GM23248 (cell line): ENCODE measurements at places on chromosomes 12 and 14. TPM values are rescaled to one million over a fixed set of nuclear protein-coding genes. Genes with fewer than 3 reads are reported as not detected.

GRCh38 chr14:84074626-84075025 lies 1455.3 kb upstream of the FLRT2 start:
- H3K36me3 ChIP-seq = no peaks in the 10 kb centered on the region
- no peak overlapping the region for H3K4me3 ChIP-seq
- DNase-seq = no peak
- H3K27me3 ChIP-seq = no peaks in the 10 kb centered on the region

The FOXG1 gene
- not detected in 2 replicates for total RNA-seq

- no peaks in the 10 kb centered on the region for H3K36me3 ChIP-seq
- peaks cover 12% of the 10 kb centered on the region for H3K4me1 ChIP-seq
- no peak for DNase-seq
- H3K27ac ChIP-seq = no peak overlapping the region
These were observed 25.3 kb downstream of the PHLDA1 start for GRCh38 chr12:76006028-76006925.

- H3K27ac ChIP-seq = no peak overlapping the region
- no peaks in the 10 kb centered on the region for H3K4me1 ChIP-seq
- no peaks in the 10 kb centered on the region for H3K27me3 ChIP-seq
- no peak for DNase-seq
These were observed 28.3 kb downstream of the DYNC1H1 start for GRCh38 chr14:101992708-101993107.

- 0 out of 2 replicates have a peak overlapping the region, but pooled peaks have one; percentile 7 for H3K4me3 ChIP-seq
- H3K36me3 ChIP-seq = no peaks in the 10 kb centered on the region
- H3K27ac ChIP-seq = no peak overlapping the region
- peak; percentile 54 for DNase-seq
- H3K4me1 ChIP-seq = 0 out of 2 replicates have a peak, but pooled peaks cover 5% of the 10 kb centered on the region
These were observed 15.9 kb downstream of the COL2A1 start for GRCh38 chr12:47988073-47989022.

DNA sequence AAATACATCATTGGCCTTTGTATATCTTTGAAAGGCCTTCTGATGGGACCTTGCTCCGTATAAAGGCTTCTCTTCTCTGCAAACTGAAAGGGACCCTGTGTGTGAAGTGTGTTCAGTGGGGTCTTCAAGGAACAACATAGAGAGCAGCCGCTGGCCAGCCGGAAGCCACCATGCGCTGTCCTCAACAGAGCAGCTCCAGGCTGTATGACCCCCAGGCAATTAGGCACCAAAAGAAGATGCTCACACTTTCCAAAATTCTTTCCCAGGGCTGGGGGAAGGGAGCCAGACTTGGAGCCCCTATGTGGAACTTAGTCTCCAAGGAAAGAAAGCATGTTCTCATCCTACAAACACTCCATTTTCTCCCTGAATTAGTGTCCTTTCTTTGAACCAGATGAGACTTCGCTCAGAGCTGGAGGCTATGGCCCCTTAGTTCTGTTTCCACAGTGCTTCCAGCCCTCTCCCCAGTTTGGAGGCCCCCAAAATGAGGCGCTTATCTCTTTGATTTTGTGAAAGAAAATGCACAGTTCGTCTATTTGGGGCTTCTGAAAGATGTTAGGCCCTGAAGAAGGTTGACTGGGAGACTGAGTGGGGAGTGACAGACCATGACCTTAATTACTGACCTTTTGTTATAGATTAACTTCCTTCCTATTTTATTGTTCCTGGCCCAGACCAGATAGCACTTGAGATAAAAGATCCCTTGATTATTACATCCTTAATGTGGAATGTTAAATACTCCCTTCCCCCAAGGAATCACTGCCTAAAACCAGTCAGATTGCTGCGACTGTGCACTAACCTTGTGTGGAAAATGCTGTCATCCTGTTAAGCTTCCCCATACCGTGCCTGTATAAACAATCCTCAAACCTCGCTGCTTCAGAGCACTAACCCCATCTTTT lies 128.3 kb upstream of the FGD4 start:
- DNase-seq = peak; percentile 41
- peaks cover 3% of the 10 kb centered on the region; the same call in 1 of the 2 replicates for H3K4me1 ChIP-seq
- no peaks in the 10 kb centered on the region for H3K36me3 ChIP-seq
- no peak overlapping the region for H3K27ac ChIP-seq

The KRT71 gene
- not detected in 2 replicates for total RNA-seq

DNA sequence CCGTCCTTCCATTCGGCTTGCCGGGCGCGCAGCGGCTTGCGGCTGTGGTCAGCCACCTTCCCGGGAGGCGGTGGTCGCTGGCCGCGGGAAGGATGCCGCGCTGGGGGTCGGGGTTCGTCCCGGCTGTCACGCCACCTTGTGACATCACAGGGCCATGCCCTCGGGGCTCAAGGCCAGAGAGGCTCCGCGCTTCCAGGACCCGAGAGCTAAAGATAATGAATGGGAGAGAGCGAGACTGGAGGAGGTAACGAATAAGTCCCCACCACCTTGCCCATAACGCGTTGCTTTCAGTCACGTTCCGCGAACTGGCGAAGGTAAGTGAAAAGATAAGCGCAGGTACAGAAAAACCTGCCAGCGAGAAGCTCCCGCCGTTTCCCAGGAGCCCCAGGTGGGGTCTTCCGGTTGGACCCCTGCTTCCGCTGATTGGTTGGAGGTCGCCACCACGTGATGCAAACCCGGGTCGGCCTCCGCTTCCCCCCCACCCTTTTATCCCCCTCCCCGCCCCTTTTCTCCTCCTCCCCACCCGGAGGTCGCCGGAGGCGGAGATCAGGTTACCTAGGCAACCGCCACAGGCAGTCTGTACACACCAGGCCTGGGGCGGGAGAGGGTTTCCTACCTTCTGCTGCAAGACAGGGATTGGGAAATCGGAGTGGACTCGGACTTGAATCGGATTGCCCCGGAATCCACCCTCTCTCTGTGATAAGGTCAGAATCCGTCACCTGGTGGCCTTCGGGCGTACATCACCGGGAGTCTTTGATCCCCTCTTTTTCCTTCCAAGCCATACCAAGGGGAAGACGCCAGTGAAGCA lies at the start of gene LRRC9:
Gene LRRC9 (plus strand): TSS at position 575 of the 808 bp plus-strand sequence.
- peaks cover 4% of the 10 kb centered on the region; the same call in 1 of the 2 replicates for H3K4me1 ChIP-seq
- H3K27me3 ChIP-seq = peaks cover 36% of the 10 kb centered on the region
- H3K36me3 ChIP-seq = no peaks in the 10 kb centered on the region
- H3K4me3 ChIP-seq = peak within 1 kb of the TSS; percentile 51
- H3K27ac ChIP-seq = no peak within 1 kb of the TSS

- H3K27ac ChIP-seq = peak overlapping the region; percentile 90
- peaks cover 32% of the 10 kb centered on the region for H3K4me1 ChIP-seq
- peak overlapping the region; percentile 95 for H3K4me3 ChIP-seq
- no peaks in the 10 kb centered on the region for H3K27me3 ChIP-seq
These were observed 3.4 kb downstream of the NACA start for GRCh38 chr12:56721721-56722120.

The IL22 gene
- total RNA-seq = not detected in 2 replicates

DNA sequence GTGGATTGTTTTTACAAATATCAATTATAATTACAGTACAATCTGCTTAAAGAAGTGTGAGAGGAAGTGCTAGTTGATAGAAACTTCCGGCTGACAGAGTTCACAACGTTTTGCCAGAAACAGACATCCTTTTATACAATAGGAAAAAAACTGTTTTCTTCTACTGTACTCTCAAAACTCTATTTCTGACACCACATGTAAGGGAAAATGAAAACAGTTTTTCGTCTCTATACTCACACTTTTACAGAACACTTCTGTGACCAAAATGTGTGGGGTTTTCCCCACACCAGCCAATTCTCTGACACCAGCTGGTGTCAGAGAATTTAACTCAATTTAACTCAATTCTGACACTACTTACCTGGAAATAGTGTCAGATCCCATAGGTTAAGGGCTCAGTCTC lies 24.2 kb upstream of the HIF1A start:
- DNase-seq = no peak
- no peak overlapping the region for H3K27ac ChIP-seq
- no peaks in the 10 kb centered on the region for H3K27me3 ChIP-seq
- H3K4me3 ChIP-seq = no peak overlapping the region

- H3K27me3 ChIP-seq = no peaks in the 10 kb centered on the region
- no peak overlapping the region for H3K27ac ChIP-seq
- H3K4me1 ChIP-seq = no peaks in the 10 kb centered on the region
- H3K36me3 ChIP-seq = no peaks in the 10 kb centered on the region
- no peak for DNase-seq
These were observed 99.6 kb downstream of the APAF1 start for GRCh38 chr12:98744680-98745079.

GRCh38 chr14:73712540-73713180 lies 1.5 kb downstream of the PNMA1 start:
- peak overlapping the region; percentile 98 for H3K4me3 ChIP-seq
- H3K27ac ChIP-seq = peak overlapping the region; percentile 89
- H3K36me3 ChIP-seq = peaks cover 12% of the 10 kb centered on the region
- H3K27me3 ChIP-seq = no peaks in the 10 kb centered on the region
- DNase-seq = peak; percentile 51

GRCh38 chr14:72387726-72388125 lies 455.5 kb downstream of the RGS6 start:
- no peak for DNase-seq
- H3K4me1 ChIP-seq = no peaks in the 10 kb centered on the region
- no peaks in the 10 kb centered on the region for H3K36me3 ChIP-seq
- 0 out of 2 replicates have a peak, but pooled peaks cover 9% of the 10 kb centered on the region for H3K27me3 ChIP-seq
- no peak overlapping the region for H3K4me3 ChIP-seq

GRCh38 chr14:98962118-98962517 lies 309.9 kb downstream of the BCL11B start:
- no peaks in the 10 kb centered on the region for H3K36me3 ChIP-seq
- DNase-seq = no peak
- H3K4me3 ChIP-seq = no peak overlapping the region
- no peak overlapping the region for H3K27ac ChIP-seq
- H3K27me3 ChIP-seq = no peaks in the 10 kb centered on the region
- H3K4me1 ChIP-seq = peaks cover 3% of the 10 kb centered on the region; the same call in 1 of the 2 replicates

The KRT81 gene
- 0.11 TPM in 1 of 2 replicates, not detected in the other for total RNA-seq

- H3K4me1 ChIP-seq = peaks cover 19% of the 10 kb centered on the region
- H3K27me3 ChIP-seq = peaks cover 40% of the 10 kb centered on the region
- H3K36me3 ChIP-seq = no peaks in the 10 kb centered on the region
- H3K4me3 ChIP-seq = peak overlapping the region; percentile 56
- peak; percentile 67 for DNase-seq
These were observed 174.1 kb upstream of the RTL1 start for GRCh38 chr14:101077481-101078074.

DNA sequence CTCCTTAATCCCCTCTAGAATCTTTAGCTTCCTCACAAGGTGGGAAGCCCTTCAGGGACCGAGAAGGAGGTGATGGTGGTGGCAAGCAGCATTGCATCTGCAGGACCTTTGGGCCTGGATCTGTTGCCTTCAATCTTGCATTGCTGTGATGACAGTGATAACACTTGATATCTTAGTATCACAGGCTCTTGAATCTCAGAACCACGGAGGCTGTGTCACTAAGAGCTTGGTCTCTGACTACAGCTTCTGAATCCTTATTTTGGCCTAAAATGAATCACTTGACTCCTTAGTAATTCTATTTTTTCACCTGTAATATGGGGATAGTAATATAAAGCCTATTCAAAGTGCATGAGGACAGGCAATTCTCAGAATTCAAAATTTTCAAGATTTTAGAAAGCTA lies 8.9 kb upstream of the AMN1 start:
- H3K27me3 ChIP-seq = no peaks in the 10 kb centered on the region
- DNase-seq = no peak
- H3K4me1 ChIP-seq = peaks cover 12% of the 10 kb centered on the region
- no peak overlapping the region for H3K4me3 ChIP-seq
- no peaks in the 10 kb centered on the region for H3K36me3 ChIP-seq

The MAP1LC3B2 gene
- total RNA-seq = 0.32 and 0.63 TPM in 2 replicates

The MYBPC1 gene
- total RNA-seq = not detected in 2 replicates

DNA sequence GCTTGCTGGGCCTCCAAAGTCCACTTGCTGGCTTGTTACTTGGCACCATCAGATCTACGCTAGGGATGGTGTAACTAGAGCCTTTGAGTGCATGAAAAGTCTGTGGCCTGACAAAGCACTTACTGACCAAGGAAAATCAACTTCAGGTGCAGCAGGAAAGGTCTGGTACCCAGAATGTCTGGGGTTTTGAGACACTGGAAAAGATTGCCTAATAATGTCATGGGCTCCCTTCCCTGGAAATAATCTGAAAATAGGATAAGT lies 106.7 kb downstream of the ZFP36L1 start:
- no peaks in the 10 kb centered on the region for H3K36me3 ChIP-seq
- no peak for DNase-seq
- peak overlapping the region; percentile 83 for H3K27ac ChIP-seq
- no peak overlapping the region for H3K4me3 ChIP-seq

GRCh38 chr12:64070454-64070853 lies 151.6 kb downstream of the KICS2 start:
- H3K27ac ChIP-seq = no peak overlapping the region
- peaks cover 48% of the 10 kb centered on the region for H3K36me3 ChIP-seq
- peaks cover 16% of the 10 kb centered on the region for H3K4me1 ChIP-seq

DNA sequence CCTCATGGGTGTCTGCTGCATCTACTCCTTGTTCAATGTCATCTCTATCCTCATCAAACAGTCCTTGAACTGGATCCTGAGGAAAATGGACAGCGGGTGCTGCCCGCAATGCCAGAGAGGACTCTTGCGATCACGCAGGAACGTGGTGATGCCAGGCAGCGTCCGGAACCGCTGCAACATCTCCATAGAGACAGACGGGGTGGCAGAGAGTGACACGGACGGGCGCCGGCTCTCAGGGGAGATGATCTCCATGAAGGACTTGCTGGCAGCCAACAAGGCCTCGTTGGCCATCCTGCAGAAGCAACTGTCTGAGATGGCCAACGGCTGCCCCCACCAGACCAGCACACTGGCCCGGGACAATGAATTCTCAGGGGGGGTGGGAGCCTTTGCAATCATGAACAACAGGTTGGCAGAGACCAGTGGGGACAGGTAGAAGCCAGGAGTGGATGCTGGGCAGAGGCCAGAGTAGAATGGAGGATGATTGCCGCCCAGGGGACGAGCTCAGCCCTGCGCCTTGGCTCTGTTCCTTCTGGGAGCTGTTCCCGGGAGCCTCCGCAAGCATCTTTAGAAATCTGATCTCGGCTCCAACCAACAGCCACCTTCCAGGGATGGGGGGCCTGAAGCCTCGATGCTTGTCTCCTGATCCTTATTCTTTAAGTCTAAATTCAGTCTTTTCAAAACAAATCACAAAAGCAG lies 71.6 kb upstream of the PSMC1 start:
- no peak overlapping the region for H3K4me3 ChIP-seq
- H3K36me3 ChIP-seq = no peaks in the 10 kb centered on the region
- H3K4me1 ChIP-seq = no peaks in the 10 kb centered on the region
- H3K27ac ChIP-seq = no peak overlapping the region
- peaks cover 19% of the 10 kb centered on the region for H3K27me3 ChIP-seq

DNA sequence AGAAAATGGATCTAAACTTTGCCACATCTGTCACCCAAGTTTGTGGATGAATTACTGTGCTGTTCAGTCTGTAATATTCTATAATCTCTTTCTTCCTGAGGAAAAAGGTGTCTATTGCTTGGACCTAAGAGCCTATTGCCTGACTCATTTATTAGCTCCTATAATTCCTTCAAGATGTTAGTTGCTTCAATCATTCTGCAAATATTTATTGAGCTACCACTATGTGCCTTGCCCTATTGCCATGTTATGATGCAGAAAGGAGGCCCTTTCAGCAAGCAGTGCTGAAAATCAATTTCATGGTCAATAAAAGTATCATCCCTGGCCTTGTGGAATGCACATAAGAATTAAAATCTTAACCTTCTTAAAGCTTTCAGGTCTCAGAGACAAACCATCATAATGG lies 113.6 kb downstream of the CCER1 start:
- H3K4me3 ChIP-seq = no peak overlapping the region
- no peaks in the 10 kb centered on the region for H3K36me3 ChIP-seq
- H3K27me3 ChIP-seq = no peaks in the 10 kb centered on the region
- H3K4me1 ChIP-seq = no peaks in the 10 kb centered on the region
- H3K27ac ChIP-seq = no peak overlapping the region
